NCI-H2107 (cell line): ENCODE measurements at places on chromosomes 7 and 10.

- no peak for DNase-seq
These were observed 156.5 kb downstream of the MDFIC start for GRCh38 chr7:115078386-115078785.

DNA sequence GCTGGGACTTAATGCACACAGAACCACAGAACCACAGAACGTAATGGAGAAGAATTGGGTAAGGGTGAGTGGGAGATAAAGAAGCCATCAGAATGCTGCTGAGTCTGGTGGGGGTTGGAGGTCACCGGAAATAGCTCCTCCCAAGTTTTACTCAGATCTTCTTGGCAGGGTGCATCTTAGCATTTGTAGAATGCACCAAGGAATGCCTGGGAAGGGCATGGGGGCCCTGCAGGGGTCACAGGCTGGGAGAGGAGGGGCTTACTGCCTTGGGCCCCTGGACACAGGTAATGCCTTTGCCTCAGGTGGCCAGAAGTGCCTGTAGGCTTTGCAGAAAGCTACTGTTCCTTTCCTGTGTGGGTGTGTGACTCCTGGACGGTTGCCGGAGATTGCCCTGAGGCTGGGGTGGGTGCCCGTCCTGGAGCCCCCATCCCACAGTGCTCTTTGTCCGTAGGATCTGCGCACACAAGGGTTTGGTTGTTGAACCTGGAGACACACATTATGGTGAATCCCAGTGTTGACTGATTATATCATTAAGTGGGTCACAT is 55.1 kb downstream of the MGMT start:
- no peak for DNase-seq

GRCh38 chr7:106823631-106824030 is 41.5 kb upstream of the PIK3CG start:
- no peak for DNase-seq

DNA sequence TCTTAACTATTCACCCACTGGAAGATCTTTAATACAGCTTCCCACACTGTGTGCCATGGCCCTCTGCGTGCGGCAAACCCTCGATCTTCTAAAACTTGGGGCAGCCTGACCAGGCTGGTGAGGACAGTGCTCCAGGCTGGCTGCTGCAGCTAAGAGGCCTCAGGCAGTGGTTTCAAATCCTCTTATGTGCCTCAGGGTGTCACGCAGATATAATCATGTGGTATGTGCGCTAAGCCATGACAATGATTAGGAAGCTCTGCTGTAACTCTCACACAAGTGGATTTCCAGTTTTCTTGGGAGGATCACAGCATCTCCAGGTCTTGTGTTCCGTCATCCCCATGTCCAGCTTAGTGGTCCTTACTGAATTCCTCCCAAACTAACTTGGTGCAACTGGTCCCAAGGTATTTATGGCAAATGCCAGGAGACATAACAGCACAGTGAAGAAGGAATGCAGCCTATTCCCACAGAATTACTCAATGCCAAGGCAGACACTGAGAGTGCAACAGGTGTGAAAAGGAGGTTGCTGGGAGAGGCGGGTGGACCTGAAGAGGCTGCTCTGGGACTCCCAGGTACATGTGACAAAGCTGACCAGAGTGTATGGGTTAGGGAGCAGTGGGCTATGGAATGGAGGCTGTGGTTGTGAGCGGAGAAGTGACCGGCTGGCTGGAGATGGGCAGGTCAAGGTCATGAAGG is 2.3 kb downstream of the HPS1 start:
- DNase-seq: no peak

- DNase-seq: no peak
These were observed 50.8 kb upstream of the PPP1R9A start for GRCh38 chr7:94856643-94857042.

GRCh38 chr7:139763330-139763729 is 14.5 kb downstream of the HIPK2 start:
- DNase-seq: no peak

DNA sequence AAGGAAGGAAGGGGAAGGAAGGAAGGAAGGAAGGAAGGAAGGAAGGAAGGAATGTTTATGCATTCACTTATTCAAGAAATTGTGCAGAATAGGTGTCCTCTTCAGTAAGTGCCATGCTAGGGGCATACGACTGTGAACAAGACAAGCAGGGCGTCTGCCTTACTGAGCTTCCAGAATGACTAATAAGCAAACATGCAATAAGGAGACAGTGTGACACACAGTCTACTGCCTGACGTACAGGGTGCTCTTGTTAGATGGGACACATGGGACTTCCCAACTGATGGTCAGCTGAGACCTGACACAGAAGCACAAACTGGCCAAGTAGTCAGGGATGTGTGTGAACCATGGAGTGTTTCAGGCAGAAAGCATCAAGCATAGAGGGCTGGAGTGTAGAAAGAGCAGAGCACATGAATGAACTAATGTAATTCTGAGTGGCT is 18.2 kb downstream of the DNAJC12 start:
- DNase-seq: no peak

- DNase-seq: no peak
These were observed 13.3 kb downstream of the ZCCHC24 start for GRCh38 chr10:79431891-79432831.

DNA sequence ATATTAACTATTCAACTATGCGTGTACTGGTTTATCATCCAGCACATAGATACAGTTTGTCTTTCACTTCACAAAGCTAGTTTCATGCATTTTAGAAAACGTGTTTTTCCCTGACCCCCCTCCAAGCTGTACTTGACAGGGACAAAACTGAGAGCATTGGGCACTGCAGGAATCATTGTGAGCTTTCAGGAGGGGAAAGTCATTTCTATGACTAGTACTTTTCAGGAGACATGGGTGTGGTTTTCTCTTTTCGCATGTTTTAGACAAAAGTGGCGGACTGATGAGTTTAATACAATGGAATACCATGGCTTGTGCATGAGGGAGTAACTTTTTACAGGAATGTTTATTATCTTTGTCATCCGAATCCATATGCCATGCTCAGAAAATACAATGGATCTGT is 42.7 kb downstream of the NRG3 start:
- DNase-seq: no peak
